Ascending aorta (tissue), 2 donors: ENCODE measurements at places on chromosomes 16 and 17.

- peaks cover 43% of the 10 kb centered on the region for H3K4me1 ChIP-seq
- H3K36me3 ChIP-seq, result no peaks in the 10 kb centered on the region
- no peaks in the 10 kb centered on the region for H3K27me3 ChIP-seq
- peak overlapping the region; percentile 85 for H3K27ac ChIP-seq
- no peak for DNase-seq
Observed at GRCh38 chr17:57032343-57032742, 52.7 kb upstream of the AKAP1 start.

DNA sequence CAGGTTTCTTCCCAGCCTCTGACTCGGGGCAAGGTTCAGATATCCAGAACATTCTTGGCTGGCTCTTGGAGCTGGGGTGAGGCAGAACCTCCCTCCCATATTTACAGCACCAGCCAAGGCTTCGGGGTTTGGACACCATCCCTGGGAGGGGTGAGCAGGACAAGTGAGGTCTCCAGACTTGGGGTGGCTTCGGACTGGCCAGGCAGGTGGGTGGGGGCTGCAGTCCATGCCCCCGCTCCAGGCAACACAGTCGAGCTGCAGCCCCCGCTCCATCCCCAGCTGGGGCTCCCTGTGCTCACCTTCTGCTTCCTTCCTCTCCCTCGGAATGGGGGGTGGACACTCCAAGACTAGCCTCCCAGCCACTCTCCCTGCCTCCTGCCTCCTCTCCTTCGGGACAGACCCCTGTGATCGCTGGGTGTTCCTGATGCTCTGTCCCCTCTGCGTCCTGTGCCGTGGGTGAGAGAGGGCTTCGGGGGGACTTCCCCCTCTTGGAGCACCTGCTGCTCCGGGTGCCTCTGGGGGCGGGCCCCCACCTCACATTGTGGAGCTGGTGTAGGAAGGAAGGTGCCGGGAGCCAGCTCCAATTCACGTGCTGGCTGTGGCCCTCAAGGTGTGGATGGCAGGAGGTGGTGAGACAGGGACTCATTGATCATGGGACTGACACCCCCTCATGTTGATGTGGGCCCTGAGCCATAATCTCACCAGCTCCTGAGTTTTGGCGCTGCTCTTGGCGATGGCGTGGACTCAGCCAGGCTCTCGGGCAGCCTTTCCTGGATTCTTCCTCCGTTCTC is 189.2 kb downstream of the SEC14L1 start:
- H3K4me3 ChIP-seq, result no peak overlapping the region
- DNase-seq, result peak; percentile 65
- H3K4me1 ChIP-seq, result peaks cover 5% of the 10 kb centered on the region
- H3K36me3 ChIP-seq, result no peaks in the 10 kb centered on the region

DNA sequence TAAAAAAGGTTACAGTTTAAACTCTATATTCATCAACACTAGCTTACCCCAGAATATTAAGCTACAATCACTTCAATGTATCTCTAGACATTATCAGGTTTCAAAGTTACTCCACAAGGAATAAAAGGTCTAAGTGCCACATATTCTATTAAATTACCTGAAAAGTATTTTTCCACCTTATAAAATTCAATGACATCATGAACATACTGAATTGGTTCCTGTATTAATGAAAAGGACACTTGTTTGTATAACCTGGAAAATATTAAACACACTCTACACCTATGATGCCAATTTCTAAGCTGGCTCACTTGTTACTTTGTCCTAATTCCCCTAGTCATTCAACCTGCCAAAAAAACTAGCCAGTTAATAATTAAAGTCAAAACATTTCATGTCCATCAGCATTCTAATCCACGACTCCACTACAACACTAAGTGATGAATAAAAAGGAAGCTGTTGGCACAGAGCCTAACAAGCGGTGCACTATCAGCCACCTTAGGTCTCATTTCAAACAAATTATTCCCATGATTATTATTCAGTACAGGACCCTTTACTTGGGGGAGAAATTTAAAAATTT is 12.2 kb downstream of the MED13 start:
- H3K4me1 ChIP-seq, result no peaks in the 10 kb centered on the region
- no peak overlapping the region for H3K4me3 ChIP-seq
- H3K36me3 ChIP-seq, result peaks cover 12% of the 10 kb centered on the region
- no peaks in the 10 kb centered on the region for H3K27me3 ChIP-seq
- H3K27ac ChIP-seq, result no peak overlapping the region

DNA sequence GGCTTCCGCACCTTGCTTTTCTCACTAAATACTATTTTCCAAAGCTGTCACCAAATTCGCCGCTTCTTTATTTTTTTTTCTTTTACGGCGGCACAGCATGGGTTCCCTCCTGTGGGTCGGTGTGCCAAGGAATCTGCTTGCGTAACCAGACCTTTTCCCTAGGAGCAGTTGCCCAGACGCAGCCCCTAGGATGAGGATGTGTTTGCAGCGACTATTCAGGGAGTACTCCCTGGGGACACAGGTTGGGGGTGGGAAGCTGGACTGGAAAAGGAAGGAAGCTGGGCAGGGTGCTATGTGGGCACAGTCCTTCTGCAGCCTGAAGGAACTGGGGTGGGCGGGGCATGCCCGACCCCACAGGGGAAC is 49.0 kb upstream of the ZCCHC14 start:
- no peaks in the 10 kb centered on the region for H3K27me3 ChIP-seq
- H3K27ac ChIP-seq, result peak overlapping the region; percentile 98
- no peaks in the 10 kb centered on the region for H3K36me3 ChIP-seq
- peaks cover 6% of the 10 kb centered on the region for H3K4me1 ChIP-seq
- DNase-seq, result peak; percentile 89
- peak overlapping the region; percentile 62 for H3K4me3 ChIP-seq

- peak overlapping the region; percentile 94 for H3K27ac ChIP-seq
- H3K27me3 ChIP-seq, result no peaks in the 10 kb centered on the region
- no peak for DNase-seq
- peak overlapping the region; percentile 67 for H3K4me3 ChIP-seq
- peaks cover 28% of the 10 kb centered on the region for H3K36me3 ChIP-seq
Observed at GRCh38 chr17:82097184-82097918, 685 bp downstream of the FASN start.

- DNase-seq, result no peak
- H3K27me3 ChIP-seq, result peaks cover 29% of the 10 kb centered on the region
- H3K27ac ChIP-seq, result no peak overlapping the region
- H3K4me1 ChIP-seq, result no peaks in the 10 kb centered on the region
Observed at GRCh38 chr16:700684-701584, 4.7 kb downstream of the FBXL16 start.

DNA sequence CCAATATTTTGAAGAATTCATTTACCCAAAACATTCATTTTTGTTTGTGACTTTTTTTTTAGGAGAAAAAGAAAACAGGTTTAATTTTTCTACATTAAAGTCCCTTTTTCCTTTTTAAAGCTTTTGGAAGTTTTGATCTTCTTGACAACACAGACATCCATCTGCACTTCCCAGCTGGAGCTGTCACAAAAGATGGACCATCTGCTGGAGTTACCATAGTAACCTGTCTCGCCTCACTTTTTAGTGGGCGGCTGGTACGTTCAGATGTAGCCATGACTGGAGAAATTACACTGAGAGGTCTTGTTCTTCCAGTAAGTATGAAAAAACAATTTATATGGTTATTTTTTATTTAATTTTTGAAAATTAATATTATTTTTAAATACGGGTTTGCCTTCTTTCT is 37.2 kb downstream of the SIAH1 start:
- H3K27ac ChIP-seq, result no peak overlapping the region
- peaks cover 26% of the 10 kb centered on the region for H3K36me3 ChIP-seq
- no peak for DNase-seq

DNA sequence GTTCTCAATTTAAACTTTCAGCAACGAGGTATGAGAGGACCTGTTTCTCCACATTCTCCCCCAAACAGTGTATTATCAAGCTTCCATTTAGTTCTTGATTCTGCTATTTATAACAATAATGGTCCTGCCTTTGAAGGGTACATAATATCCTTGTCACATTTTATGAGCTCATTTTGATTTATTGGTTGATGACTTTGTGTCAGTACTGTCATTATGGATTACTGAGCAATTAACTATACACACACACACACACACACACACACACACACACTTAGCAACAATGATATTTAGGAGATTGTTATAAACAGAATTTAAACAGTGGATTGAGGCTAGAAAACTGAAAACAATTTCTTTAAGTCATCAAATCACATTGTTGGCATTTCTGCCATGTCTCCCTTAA is 7.0 kb downstream of the TMIGD1 start:
- no peaks in the 10 kb centered on the region for H3K36me3 ChIP-seq
- no peak overlapping the region for H3K4me3 ChIP-seq
- no peak overlapping the region for H3K27ac ChIP-seq
- no peak for DNase-seq
- H3K27me3 ChIP-seq, result no peaks in the 10 kb centered on the region

DNA sequence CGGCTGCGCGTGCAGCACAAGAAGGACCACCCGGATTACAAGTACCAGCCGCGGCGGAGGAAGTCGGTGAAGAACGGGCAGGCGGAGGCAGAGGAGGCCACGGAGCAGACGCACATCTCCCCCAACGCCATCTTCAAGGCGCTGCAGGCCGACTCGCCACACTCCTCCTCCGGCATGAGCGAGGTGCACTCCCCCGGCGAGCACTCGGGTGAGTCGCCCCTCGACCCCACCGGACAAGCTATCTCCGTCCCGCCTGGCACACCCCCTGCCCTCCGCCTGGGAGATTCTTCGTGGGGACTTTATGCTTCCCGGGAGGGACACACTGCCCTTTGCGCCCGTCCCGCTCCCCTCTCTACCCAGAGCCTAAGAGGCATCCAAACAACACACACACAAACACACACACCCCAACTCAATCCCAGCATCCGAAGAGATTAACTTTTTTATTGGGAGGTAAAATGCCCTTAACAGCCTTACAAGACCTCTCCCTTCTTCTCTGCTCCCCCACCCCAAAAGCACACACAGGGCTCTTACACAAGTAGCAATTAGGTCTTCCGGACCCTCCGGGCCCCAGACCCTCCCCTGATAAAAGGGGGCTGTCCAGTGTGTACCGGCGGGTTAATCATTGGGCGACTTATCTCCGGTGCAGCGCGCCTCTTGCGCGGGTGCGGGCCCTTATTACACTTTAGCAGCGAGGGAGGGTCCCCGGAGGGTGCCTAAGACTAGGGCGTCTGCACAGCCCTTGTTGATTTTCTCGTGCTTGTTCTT is 2.1 kb downstream of the SOX9 start:
- no peak for DNase-seq
- H3K36me3 ChIP-seq, result no peaks in the 10 kb centered on the region
- H3K4me3 ChIP-seq, result peak overlapping the region; percentile 52
- H3K27ac ChIP-seq, result no peak overlapping the region

DNA sequence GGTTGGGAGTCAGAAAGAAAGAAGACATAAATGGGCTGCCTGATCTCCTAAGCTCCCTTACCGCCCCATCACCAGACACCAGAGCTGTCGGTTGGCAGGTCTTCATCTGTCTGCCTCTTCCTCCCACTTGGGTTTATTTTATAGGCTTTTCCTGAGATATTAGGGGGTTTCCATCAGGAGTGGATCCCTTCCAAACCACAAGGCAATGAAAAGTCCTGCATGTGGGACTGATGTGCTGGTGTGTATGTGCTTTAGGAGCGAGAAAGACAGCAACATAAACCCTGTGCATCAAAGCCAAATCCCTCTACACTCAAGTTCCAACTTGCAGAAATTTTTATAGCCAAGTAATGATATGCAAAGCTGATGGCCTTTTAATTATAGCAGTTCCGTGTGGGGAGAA is 389.5 kb downstream of the SLC39A11 start:
- H3K4me3 ChIP-seq, result no peak overlapping the region
- no peaks in the 10 kb centered on the region for H3K36me3 ChIP-seq
- no peak for DNase-seq

DNA sequence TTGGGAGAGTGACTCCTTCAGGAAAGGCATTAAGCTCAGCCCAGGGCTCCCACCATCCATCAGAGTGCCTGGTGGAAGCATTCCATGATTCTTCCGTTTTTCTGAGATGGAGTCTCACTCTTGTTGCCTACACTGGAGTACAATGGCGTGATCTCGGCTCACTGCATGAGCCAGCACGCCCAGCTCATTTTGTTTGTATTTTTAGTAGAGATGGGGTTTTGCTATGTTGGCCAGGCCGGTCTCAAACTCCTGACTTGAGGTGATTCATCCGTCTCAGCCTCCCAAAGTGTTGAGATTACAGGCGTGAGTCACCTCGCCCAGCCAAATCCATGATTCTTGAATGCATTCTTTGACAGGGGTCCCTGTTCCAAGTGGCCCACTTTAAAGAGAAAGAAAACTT is 23.1 kb downstream of the MIS12 start:
- H3K4me3 ChIP-seq, result no peak overlapping the region
- peaks cover 29% of the 10 kb centered on the region for H3K36me3 ChIP-seq
- H3K4me1 ChIP-seq, result no peaks in the 10 kb centered on the region
- no peak for DNase-seq

DNA sequence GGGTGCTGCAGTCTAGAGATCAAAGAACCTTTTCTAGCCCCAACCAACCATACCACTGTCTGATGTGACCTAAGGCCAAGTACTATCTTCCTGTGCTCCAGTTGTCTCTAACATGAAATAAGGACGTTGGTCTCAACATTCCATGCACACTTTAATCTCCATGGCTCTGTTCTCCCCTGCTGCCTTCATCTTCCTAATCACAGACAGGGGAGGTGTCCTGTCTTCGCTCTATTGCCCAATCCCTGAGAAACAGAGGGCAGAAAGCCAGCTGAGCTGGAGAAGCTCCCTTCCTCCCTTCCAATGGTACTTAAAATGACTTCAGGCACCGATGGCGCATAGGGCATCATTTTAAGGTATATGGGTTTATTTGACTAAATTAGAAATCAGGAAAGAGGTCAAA is 148.9 kb upstream of the GNAO1 start:
- H3K27me3 ChIP-seq, result no peaks in the 10 kb centered on the region
- DNase-seq, result no peak
- no peak overlapping the region for H3K27ac ChIP-seq
- no peaks in the 10 kb centered on the region for H3K36me3 ChIP-seq
- no peaks in the 10 kb centered on the region for H3K4me1 ChIP-seq

DNA sequence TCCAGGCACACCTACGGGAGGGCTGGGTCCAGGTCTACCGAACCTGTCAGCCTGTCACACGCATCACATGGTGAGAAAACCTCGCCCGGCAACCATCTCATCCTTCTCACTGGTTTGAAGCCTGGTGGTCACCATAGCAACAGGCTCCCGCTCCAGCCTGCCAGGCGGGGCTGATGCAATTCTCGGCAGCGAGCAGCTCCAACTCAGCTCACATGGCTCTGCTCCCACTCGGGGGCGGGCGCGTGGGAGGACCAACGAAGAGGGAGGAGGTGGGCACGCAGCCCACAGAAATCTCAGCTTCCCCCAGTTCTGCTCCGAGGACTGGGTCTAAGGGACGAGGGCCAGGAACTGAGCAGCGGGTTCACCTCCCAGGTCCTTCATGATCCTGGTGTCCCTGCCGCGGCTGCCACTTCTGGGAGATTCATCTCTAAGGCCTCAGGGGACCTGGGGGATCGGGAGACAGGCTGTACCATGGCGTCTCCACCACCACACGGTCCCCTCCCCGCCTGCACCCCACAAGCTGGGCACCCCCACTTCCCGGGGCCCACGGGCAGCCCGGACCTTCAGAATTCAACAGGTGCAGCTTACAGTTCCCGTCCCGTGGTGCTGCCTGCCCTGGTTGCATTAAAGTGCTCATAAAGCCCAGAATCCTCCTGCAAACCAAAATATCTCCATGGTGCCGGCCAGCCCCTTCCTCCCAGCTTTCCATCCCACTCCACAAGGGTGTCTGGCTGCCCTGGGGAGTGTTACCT is 25.8 kb downstream of the ABR start:
- H3K36me3 ChIP-seq, result peaks cover 10% of the 10 kb centered on the region
- peak; percentile 92 for DNase-seq
- H3K27me3 ChIP-seq, result no peaks in the 10 kb centered on the region
- H3K4me3 ChIP-seq, result peak overlapping the region; percentile 36

- H3K36me3 ChIP-seq, result no peaks in the 10 kb centered on the region
- peak within 1 kb of the TSS; percentile 85 for H3K4me3 ChIP-seq
- H3K27ac ChIP-seq, result peak within 1 kb of the TSS; percentile 88
- no peaks in the 10 kb centered on the region for H3K27me3 ChIP-seq
- peaks cover 3% of the 10 kb centered on the region for H3K4me1 ChIP-seq
- no peak for DNase-seq
Observed at GRCh38 chr17:32927724-32928585, at the start of gene TMEM98. TMEM98 (plus strand) TSS chr17:32928153; CDS start chr17:32931529, 3,376 bp downstream.
